ENCODE measurements at places on chromosomes 6 and 20.
A peak's percentile ranks its signal among the peaks of the same experiment; 100 is the strongest.

GRCh38 chr20:63657260-63657936 is 714 bp upstream of the RTEL1 start:
- DNase-seq: no peak

DNA sequence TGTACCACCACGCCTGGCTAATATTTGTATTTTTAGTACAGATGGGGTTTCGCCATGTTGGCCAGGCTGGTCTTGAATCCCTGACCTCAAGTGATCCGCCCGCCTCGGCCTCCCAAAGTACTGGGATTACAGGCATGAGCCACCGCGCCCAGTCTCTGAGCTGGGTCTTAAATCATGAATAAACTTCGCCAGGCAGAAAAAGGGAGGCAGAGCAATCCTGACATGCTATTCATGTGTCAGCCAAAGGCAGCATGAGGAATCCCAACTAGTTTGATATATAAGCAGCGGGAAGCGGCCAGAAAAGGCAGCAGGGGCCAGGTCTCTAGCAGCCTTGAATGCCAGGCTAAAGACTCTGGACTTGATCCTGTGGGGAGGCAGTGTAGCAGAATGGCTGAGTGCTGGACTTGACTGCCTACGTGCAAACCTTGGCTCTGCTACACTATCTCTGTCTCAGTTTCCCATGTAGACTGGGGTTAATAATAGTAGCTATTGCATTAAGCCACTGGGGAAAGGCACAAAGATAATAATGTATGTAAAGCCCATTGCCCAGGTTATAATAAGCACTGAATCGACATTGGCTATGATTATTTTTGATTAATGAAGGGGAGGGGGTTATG is 1.8 kb downstream of the PROCR start:
- DNase-seq: no peak

DNA sequence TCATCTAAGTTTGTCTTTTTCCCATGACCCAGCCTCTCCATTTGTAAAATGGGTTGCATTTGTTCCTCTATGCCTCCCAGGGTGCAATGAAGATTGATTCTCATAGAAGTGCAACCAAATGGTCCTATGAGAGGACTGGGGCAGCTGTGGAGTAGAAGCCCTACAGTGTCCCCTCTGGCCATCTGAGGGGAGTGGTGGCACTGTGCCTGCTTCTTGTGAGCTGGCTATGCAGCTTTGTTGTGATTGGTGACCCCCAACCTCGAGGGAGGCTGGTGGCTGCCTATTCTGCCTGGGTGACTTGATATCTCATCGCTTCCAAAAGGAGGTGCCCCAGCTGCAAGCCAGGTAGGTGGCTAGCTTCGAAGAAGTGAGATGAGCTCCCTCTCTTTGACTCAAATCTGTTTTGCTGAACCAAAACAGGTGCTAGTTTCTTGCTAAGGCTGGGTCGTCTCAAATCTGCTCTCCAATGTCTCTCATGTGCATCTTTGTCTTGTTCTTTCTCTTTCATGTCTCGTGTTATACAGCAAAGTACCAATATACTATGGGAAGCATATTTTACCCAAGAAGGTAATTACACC is 33.9 kb downstream of the TXLNB start:
- no peak for DNase-seq

DNA sequence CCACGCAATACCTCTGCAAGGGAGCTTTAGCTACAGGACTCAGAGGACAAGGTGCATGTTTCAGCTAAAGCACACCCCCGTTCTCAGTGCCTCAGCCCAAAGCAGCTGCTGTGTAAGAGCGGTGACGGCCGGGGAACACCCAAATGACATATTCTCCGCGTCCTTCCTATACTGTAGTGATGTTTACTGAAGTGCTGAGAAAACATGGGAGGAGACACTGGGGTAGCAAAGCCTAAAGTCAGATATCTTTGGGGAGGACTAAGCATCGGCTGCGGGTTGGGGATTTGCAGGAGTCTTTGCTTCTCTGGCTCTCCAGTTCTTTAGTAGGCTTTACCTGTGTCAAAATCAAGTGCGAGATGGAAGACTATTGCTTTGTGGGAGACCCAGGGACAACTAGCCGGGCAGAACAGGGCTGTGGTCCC is 1.7 kb downstream of the SLC22A23 start:
- DNase-seq: no peak

GRCh38 chr6:136225496-136225895 is 24.6 kb downstream of the MTFR2 start:
- DNase-seq: no peak

GRCh38 chr6:63724721-63725120 is 89.1 kb downstream of the PHF3 start:
- DNase-seq: no peak

DNA sequence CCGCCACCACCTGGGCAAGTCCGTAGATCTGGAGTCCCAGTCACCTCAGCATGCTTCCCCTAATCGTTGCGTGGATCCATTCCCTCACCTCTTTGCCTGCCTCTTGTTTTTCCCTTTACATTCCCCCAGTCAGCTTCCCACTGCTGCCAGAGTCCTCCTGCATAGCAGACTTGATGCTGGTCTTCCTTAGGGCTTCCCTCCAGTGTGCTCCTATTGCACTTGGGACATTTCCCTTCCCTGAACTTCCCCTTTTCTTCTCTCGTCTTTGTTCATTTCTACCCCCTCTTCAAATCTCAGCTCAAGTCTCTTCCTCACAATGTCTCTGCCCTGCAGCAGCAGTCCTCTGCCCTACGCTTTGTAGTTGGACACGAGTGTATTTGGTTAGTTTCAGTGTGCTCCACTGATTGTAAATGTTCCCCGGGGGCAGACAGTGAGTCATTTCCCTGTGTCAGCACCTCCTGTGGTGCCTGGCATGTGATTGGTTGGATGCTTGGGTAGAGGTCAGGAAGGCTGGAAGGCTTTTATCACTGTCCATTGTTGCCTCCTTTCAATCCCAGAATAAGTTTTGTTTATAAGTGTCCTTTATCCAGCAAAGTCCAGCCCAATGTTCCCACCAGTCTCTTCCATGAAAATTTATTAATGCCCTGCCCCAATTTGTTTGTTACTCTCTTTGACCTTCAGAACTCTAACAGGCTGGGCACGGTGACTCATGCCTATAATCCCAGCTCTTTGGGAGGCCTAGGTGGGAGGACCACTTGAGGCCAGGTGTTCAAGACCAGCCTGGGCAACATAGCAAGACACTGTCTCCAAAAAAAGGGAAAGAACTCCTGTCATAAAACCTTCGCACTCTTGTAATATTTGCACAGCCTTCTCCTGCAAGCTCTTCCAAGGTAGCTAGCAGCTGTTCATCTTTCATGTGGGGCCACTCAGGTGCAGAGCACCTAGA is 38.3 kb downstream of the FAM120B start:
- no peak for DNase-seq

GRCh38 chr6:156423075-156423474 is 354.1 kb upstream of the ARID1B start:
- no peak for DNase-seq

DNA sequence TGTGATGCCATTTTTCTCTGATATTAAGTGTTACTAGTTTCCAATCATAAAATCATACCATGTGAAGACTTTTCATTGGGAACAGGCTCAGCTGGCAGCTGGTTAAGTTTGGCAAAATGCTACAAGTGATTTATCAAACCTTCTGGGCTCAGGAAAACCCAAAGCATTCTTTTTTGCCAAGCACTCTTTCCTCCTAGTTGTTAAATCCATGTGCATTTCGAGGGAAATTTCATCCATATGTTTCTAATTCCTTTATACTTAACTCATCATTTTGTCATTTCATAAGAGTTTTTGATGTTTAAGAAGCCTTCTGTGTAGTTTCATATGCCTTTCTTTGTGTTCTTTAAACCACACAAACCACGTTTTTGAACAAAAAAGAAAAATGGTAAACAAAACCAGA is 217.6 kb upstream of the PDE10A start:
- DNase-seq: no peak

- peak; percentile 75 for DNase-seq
These were observed 165.4 kb downstream of the SYNDIG1 start for GRCh38 chr20:24634855-24635254.

GRCh38 chr6:2285510-2285909 is 40.1 kb upstream of the GMDS start:
- DNase-seq: no peak

DNA sequence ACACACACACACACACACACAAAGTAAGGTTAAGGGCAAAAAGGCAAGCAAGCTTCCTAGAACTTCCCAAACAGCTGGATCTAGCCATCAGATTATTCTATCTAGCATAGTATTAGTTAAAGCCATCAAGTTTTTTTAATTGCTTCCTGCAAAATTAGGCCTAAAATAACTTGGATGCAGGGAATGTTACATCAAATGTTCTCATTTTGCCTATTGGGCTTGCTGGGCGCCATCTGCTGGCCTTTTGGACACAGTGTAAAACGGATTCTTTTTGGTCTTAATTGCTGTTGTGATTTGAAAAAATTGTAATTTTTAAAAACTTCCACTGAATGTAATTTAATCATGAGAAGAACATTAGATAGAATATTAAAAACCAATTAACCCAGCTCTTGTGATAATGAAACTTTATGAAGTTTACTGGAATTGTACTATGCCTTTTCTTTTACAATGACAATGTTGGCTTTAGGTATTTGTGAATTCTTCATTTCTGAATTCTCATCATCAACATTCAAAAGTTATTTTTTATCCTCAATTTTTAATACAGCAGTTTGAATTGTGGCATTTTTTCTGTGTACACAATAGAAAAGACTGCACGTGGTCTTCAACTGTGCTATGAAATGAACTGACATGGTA is 6.8 kb downstream of the MKKS start:
- peak; percentile 66 for DNase-seq

DNA sequence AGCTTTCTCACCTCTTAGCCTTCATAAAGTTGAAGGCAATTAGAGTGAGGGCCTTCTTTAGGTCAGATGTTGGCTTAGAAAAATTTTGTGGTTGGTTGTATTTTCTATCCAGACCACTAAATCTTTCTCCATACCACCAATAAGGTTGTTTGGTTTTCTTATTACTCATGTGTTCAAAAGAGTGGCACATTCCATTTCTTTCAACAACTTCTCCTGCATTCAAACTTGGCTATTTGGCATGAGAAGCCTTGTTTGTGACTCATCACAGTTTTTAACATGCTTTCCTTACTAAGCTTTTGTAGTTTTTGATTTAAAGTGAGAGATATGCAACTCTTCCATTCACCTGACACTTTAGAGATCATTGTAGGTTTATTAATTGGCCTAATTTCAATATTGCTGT is 949.6 kb downstream of the TBC1D32 start:
- DNase-seq: no peak

DNA sequence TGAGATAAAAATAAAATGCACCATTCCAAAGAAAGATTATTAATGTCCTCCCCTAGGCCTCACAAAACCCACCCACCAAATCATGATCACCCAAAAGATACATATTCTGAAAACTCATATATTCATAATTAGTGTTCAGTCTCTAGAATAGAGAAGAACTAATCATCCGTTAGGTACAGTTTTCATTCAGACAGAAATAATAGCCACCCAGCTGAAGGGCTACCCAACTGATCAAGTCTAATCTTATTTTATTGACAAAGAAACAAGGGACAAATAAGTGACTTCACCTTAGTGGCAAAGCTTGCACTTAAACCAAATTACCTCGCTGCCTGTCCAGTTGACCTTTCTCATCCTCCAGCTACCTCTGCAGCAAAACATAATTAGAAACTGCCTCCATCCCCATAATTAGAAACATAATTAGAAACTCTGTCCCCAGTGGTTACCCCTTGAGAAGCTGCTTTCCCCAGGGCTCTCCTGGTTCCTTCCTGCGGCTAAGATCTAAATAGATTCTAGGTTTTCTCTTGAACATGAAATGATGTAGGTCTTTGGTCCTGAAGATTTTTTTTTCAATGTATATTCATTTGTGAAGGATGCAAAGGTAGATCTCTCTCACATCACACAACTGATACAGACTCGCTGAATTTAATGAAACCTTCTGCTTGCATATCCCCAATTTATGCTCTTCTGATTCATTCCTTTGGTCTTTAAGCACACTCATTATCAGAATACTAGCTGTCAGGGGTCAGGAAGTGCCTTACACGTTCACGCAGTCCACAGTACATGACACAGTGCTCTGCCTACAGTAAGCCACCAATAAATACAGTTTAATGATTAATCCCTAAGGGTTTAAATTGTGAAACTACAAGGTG is 46.3 kb downstream of the HBS1L start:
- no peak for DNase-seq

DNA sequence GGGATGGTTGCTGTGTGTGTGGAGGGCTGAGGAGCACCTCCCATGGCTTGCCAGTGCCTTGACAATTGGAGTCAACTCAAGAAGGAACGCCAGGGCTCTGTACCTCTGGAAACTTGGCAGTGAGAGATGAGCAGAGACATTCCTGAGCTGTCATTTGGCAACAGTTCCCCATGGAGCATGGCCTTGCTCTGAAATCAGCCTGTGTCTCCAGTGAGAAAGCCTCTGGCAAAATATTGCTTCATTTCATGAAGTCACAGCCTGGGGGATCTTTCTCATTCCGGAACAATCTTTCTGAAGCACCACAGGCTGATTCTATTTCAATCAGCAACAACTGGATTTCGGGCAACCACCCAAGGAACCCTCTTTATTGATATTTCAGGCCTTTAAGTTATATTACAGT is 52.2 kb upstream of the FNDC1 start:
- no peak for DNase-seq

- DNase-seq: no peak
These were observed 97.6 kb upstream of the HDGFL1 start for GRCh38 chr6:22471746-22472145.

- no peak for DNase-seq
These were observed 1.5 kb downstream of the CCND3 start for GRCh38 chr6:41939848-41940758.

- no peak for DNase-seq
These were observed 33.8 kb upstream of the IGF2R start for GRCh38 chr6:159935065-159935464.

DNA sequence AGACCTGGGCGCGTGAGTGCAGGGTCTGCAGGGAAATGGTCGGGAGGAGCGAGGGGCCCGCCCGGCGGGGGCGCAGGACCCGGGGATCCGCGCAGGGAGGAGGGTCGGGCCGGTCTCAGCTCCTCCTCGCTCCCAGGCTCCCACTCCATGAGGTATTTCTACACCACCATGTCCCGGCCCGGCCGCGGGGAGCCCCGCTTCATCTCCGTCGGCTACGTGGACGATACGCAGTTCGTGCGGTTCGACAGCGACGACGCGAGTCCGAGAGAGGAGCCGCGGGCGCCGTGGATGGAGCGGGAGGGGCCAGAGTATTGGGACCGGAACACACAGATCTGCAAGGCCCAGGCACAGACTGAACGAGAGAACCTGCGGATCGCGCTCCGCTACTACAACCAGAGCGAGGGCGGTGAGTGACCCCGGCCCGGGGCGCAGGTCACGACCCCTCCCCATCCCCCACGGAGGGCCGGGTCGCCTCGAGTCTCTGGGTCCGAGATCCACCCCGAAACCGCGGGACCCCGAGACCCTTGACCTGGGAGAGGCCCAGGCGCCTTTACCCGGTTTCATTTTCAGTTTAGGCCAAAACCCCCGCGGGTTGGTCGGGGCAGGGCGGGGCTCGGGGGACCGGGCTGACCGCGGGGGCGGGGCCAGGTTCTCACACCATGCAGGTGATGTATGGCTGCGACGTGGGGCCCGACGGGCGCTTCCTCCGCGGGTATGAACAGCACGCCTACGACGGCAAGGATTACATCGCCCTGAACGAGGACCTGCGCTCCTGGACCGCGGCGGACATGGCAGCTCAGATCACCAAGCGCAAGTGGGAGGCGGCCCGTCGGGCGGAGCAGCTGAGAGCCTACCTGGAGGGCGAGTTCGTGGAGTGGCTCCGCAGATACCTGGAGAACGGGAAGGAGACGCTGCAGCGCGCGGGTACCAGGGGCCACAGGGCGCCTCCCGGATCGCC is 54.2 kb upstream of the HLA-A start:
- no peak for DNase-seq

All from anterior cingulate cortex (tissue), 58 donors.